ENCODE measurements at places on chromosomes 12 and 14.

DNA sequence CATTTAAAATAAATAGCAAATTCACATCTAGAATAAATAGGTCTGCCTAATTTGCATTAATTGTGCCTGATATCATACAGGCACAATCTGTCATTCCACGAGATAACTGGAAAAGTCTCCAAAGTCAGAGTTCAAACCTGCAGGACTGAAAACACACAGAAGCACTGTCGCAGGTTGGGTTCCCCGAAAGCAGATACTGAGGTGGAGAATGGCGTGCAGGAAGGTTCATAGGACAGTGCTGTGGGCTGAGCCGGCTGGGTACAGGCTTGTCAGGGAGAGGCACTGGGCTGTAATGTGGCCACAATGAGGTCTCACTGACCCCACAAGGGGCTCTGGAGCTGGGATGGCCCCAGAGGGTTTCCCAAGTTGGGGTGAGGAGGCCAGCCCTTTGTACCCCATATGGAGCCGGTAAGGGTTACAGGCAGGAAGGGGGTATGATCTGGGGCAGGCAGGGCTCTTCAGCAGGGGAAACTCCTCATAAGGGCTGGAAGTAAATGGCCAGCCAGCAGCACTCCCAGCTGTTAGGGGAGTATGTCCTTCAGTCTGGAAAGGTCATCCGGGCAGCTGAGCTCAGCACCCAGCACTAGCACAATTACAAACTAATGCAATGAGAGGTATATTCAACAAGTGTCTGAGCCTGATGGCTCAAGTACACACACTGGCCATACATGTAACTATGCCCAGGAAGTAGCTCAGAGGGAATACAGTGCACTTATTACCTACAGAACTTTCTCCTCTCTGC is 68.5 kb downstream of the NT5DC3 start:
- DNase-seq, result no peak

GRCh38 chr12:52402873-52403540 is 3.1 kb downstream of the KRT82 start:
- no peak for DNase-seq

DNA sequence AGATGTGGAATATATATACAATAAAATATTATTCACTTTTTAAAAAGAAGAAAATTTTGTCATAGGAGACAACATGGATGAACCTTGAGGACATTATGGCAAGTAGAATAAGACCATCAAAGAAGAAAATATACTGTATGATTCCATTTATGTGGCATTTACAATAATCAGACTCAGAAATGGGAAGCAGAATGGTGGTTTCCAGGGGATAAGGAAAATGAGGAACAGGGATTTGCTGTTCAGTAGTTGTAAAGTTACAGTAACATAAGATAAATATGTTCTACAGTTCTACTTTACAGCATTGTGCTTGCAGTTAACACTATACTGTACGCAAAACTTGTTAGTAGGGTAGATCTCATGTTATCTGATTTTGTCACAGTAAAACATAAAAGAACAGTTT is 1271.0 kb downstream of the LRFN5 start:
- DNase-seq, result no peak

DNA sequence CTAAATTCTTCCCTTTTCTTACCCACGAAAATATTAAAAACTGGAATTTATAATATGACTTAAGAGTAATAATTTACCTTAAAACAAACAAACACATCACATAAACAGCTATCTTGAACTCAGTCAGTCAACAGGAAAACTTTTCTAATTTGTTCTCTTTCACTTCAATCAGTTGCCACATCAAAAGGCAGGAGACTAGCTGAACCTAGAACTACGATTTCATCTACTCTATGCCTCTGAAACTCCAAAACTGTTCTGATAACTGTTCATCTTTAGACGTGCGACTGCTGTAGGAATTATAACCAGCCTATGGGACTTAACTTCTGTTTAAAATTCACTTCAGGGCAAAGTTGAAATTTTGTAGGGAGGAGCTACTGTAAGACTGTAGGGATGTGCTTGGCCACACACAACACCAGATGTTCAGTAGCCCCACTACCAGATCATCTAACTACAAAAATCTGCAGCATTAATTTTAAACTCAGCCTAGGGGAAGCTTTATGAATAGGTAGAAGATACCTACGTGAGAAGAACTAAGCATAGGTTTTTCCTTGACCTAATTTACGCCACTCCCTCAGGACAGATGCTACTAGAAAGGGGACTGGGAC is 7.6 kb upstream of the RAD51AP1 start:
- no peak for DNase-seq

DNA sequence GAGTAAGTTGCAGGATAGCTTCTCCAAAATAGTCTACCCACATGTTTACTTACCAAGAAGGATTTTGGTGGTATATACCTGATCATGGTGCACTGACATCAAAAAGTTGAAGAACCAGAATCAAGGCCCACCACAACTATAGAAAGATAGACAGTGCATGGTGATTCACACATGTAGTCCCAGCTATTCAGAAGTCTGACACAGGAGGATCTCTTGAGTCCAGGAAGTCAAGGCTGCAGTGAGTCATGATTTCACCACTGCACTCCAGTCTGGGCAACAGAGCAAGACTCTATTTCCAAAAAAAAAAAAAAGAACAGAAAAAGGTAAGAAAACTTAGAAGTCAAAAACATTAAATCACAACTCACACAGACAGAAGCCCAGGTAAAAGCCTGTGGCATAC is 422.2 kb upstream of the FOXG1 start:
- no peak for DNase-seq

DNA sequence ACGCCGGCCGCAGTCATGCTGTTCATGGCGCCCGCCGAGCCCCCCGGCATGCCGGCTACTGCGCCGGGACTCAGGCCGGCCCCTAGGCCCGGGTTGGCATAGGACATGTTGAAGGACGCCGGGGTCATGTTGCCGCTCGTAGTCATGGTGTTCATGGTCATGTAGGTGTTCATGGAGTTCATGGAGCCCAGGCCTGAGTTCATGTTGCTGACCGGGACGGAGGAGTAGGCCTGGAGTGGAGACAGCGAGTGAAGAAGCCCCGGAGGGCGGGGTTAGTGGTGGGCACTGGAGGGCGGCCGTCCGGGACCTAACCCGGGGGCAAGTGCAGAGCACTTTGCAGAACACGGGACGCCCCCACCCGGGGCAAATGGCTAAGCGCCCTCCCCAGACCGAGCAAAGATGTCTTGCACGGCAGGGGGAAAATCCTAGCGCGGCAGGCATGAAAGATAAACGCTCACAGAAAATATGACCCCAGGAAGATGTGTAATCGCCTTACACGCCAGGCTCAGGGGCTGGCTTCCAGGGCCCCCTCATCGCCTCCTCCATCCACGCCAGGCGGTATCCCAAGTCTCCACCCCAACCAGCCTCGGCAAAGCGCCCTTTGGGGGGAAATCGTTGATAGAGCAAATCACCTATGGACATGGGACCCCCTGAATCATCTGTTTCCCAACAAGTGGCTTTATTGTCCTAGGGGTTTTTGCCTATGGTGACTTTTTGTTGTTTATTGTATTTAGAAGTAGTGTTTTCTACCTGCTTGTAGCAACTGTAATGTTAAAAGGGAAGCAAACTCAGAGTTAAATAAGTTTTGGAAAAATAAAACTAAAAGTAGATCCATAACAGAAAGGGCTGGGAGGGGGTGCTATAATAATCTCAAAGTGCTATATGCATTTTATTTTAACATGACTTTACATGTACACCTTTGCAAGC is 2.3 kb downstream of the FOXA1 start:
- DNase-seq, result no peak

DNA sequence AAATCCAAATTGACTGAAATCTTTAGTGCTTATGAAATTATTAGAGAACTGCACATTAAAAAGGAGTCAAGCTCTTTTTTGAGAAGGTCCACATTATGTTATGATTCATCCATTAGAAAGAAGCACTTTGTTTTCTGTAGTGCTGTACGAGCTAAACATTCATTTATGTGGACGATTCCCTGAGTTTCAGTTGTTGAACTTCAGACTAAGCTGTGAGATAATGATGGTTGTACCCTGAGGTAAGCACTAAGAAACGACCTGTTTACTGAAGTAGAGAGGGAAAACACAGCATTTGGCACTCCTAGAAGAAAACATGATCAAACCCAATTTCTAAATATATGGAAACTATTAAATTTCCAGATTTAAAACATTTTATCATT is 67.3 kb upstream of the ATP2B1 start:
- DNase-seq, result no peak

DNA sequence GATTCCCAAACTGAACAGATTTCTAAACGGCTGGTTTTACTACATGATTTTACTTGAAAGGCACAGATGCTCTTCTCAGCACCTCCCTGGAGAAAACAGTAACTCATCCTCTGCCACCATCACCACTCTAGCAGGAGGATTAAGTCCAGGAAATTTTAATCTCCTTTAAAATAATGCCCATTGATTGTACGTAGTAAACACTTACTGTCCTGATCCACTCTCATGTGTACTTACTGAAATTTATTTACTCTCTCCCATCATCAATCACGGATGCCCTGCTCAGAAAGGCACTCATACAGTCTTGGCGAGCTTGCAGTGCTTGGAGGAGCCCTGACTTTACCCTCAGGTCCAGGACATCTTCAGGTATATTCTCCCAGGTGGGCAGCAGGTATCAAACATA is 239.8 kb upstream of the EGLN3 start:
- DNase-seq, result no peak

DNA sequence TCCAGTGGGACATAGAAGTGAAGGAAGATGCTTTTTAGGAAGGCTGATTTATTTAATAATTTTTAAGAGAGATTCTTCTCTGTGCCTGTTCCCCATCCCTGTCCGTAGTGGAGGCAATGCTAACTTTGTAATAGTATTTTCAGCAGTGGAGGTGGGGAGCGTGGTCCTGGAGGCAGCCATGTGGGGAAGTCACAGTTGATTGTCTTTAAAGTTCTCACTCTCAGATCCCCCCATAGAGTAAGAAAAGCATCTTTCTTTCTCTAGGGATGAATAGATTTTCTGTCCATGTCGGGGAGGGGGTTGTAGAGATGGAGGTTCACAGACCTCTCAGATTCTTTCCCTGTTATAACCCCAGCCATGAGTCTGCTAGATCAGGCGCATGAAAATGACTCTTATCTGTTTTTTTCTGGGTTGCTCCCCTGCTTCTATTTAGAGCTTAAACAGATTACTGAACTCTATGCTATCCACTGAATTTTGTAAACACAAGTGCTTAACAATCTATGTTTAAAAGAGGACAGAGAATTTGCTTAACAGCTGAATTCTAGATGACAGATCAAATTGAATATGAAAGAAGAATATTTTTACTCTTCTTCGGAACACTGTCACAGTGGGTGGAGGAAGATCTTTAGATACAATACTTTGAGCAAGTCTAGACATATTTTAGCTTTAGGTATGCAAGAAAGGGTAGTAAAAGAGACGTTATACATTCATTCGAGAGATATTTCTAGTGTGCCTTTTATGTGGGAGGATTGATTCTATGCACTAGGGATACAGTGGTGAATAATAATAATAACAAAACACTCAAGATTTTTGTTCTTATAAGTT is 25.3 kb downstream of the TMEM117 start:
- DNase-seq, result no peak

GRCh38 chr12:132336451-132337413 is 7.3 kb upstream of the GALNT9 start:
- no peak for DNase-seq

DNA sequence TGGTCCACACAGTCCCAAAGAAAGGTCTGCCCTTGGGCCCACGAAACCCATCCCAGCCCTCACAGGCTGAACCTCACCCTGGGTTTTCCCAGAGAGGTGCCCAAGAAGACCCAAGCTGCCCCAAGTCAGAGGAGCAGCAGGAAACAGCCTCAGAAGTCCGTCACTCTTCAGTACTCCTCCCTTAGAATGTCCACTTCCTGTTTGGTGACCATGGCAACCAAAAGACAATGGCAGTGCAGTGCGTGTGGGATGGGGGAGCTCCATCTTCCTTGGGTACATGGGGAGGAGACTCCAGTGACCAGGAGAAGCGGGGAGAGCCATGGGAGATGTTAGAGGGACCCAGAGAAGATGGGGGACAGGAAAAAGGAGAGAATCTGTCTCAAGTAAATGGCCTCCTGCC is 11.3 kb downstream of the SELPLG start:
- no peak for DNase-seq

DNA sequence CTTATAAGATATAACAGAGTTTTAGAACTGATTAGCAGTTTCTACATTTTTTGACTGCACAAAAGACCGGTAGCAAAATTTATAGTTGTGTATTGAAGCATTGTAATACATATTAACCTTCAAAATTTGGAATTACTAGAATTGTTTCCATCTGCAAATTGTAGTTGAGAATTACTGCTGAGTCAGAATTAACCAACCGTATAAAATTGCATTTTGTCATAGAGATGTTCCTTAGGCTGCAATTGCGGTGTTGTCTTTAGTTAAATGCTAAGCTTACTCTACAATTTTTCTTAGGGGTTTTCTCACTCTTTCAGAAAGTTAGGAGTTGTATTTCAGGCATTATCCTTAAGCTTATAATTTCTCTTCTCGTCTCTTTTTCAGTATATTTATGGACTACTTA is 132.2 kb downstream of the PLEKHA5 start:
- DNase-seq, result no peak

GRCh38 chr12:70638639-70639360 is 1.6 kb upstream of the PTPRB start:
- DNase-seq, result no peak

Data from stimulated activated CD8-positive, alpha-beta memory T cell treated with anti-CD3 and anti-CD28 coated beads, Interleukin-15, amount 100 ng/mL, for 1 hour (primary cell).